ENCODE measurements at places on chromosomes 4 and X. TPM values are rescaled to one million over a fixed set of nuclear protein-coding genes. Genes with fewer than 3 reads are reported as not detected.

IL21 gene
- total RNA-seq: not detected

GAB3 gene
- total RNA-seq: 0.85 TPM

CLRN2 gene
- not detected for total RNA-seq

TMPRSS11D gene
- total RNA-seq: not detected

PABPC5 gene
- total RNA-seq: 0.08 TPM

PABPC1L2A gene
- total RNA-seq: not detected

ARFIP1 gene
- total RNA-seq: 16.0 TPM

TFE3 gene
- total RNA-seq: 39.9 TPM

TMEM185A gene
- total RNA-seq: 29.0 TPM

F11 gene
- not detected for total RNA-seq

SLIT2 gene
- total RNA-seq: 0.18 TPM

IQCM gene
- total RNA-seq: not detected

TLR6 gene
- 1.8 TPM for total RNA-seq

NOX1 gene
- total RNA-seq: not detected

GPR34 gene
- 0.14 TPM for total RNA-seq

RAB39B gene
- 0.55 TPM for total RNA-seq

ANXA3 gene
- total RNA-seq: 66.5 TPM

BEND2 gene
- total RNA-seq: not detected

Data from A549 treated with GW870086 at 1 μM for 4 hours (cell line).